HT1080 (cell line): ENCODE measurements at places on chromosomes 2 and 18. TPM values are rescaled to one million over a fixed set of nuclear protein-coding genes. Genes with fewer than 3 reads are reported as not detected.

DNA sequence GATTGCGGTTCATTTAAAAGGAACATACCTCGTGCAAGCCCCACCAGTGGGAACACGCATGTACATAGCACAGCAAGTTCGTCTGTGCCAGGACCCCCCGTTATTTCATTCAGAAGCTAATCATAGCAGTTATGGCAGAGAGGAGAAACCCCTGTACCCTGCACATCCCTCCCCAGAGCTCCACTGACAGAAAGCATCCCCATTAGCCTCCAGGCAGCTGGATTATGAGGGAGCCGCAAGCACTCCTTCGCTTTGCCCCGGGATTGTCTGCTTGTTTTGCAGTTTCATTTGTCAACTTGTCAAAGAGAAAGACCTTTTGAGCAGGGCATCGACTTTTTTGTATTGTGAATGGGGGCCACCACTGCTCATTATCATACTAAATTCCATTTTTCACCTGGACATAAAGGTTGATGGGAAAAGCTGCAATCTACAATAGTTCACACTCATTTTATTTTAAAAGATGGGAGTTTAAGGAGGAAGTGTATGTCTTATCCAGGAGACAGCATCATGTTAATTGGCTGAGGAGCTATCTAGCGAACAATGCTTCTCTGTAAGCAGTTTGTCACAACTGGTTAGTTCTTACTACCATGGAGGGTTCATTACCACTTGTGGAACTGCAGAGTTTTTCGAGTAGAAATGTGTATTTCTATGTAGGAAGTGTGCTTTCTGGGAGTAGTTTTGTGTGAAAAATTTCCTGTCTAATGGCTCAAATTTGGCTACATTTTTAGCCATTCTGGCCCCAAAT is 255.3 kb downstream of the THSD7B start:
- no peak for DNase-seq

- DNase-seq, result no peak
Measured at GRCh38 chr2:162521871-162522650, 178.1 kb downstream of the GCA start.

- no peak for DNase-seq
Measured at GRCh38 chr2:238305092-238305862, 15.0 kb upstream of the TRAF3IP1 start.

The ADAM23 gene
- total RNA-seq, result 3.2 and 3.6 TPM in 2 replicates

- DNase-seq, result peak; percentile 29
Measured at GRCh38 chr2:43714164-43714563, 37.9 kb upstream of the C1GALT1C1L start.

GRCh38 chr2:191557841-191558240 is 120.1 kb upstream of the NABP1 start:
- no peak for DNase-seq

GRCh38 chr2:146873646-146874259 is 971.1 kb upstream of the ACVR2A start:
- DNase-seq, result no peak

DNA sequence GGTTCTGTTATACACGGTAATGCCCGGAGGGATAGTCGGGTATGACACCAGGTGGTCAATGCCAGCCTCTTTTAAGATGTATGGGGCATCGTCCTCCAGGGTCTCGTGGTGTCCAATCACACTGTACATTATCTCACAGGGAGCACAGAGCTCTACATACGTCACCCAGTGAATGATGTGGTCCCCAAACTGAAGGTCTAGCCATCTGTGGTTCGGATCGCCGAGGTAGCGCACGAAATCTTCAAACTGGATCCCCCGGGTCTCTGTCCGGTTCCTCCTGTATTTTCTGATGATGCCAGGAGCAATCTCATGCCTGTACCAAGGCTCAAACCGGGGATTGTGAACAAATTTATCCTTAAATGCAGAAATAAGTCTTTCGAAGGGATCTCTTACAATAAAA is 24.1 kb downstream of the CHST10 start:
- no peak for DNase-seq

GRCh38 chr2:46615555-46615954 is 136.2 kb downstream of the TMEM247 start:
- DNase-seq, result no peak

- no peak for DNase-seq
Measured at GRCh38 chr2:212682937-212683336, 144.3 kb upstream of the ERBB4 start.

DNA sequence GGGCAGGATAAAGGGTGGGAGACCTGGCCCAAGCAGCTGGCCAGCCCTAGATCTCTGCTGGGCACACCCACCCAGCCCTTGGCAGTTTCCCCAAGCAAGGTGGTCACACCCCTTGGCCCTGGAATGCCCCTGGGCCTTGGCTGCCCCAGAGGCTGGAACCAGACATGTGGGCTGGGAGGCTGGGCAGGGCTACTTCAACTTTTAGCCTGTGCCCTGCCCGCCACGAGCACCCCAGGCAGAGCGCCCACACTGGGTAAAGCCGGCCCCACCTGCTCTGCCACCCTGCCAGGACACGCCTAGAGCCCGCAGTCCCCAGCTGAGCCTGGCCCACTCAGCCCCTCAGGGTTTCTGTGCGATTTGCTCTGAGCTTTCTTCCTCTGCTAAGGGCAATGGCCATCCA is 119.7 kb upstream of the SMAD2 start:
- DNase-seq, result no peak

GRCh38 chr2:196448407-196449079 is 191.0 kb upstream of the CCDC150 start:
- DNase-seq, result no peak

The ERLEC1 gene
- total RNA-seq, result 55.0 and 70.2 TPM in 2 replicates

DNA sequence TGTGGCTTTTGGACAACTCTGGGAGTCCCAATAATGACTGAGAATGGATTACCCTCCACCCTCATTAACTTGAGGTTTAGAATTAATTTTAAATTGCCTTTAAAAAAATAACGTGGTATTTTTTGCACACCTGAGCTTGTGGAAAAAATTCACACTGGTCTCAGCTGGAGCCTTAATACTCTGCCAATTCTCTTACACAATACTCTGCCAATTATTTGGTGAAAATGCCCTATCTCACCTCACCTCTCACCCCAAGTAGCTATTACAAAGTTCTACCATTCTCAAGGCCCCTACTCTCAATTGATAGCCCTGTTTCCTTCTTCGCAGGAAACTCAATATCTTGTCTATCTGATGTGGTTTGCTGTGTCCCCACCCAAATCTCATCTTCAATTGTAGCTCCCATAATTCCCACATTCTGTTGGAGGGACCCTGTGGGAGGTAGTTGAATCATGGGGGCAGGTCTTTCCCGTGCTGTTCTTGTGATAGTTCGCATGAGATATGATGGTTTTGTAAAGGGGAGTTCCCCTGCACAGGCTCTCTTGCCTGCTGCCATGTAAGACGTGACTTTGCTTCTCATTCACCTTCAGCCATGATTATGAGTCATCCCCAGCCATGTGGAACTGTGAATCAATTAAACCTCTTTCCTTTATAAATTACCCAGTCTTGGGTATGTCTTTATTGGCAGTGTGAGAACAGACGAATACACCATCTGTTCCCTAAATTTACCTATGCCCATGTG is 27.4 kb upstream of the C2orf69 start:
- DNase-seq, result peak; percentile 8

The FECH gene
- total RNA-seq, result 39.2 and 54.0 TPM in 2 replicates

- peak; percentile 99 for DNase-seq
Measured at GRCh38 chr2:37711308-37711731, 39.9 kb upstream of the CDC42EP3 start.

The NFU1 gene
- total RNA-seq, result 41.8 and 50.4 TPM in 2 replicates

DNA sequence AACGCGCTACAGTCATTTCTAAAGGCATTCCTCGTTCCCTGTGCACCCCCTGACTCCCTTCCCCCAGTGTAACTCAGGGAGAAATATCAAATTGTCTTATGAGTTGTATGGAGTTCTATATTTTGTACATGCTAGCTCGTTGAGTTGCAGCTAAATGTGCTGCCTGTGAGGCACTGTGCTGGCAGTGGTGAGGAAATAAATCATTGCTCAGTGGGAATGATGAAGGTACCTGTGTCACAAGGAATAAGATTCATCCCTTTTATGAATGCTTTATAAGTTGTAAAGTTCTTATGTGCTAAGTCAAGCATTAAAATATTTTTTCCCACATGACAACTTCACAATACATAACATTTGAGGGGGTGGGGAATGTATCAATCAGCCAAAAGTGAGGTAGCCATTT is 939.6 kb upstream of the CRIM1 start:
- no peak for DNase-seq

The NIFK gene
- total RNA-seq, result 104 and 135 TPM in 2 replicates

- DNase-seq, result no peak
Measured at GRCh38 chr2:203783496-203784203, 77.2 kb downstream of the CD28 start.

DNA sequence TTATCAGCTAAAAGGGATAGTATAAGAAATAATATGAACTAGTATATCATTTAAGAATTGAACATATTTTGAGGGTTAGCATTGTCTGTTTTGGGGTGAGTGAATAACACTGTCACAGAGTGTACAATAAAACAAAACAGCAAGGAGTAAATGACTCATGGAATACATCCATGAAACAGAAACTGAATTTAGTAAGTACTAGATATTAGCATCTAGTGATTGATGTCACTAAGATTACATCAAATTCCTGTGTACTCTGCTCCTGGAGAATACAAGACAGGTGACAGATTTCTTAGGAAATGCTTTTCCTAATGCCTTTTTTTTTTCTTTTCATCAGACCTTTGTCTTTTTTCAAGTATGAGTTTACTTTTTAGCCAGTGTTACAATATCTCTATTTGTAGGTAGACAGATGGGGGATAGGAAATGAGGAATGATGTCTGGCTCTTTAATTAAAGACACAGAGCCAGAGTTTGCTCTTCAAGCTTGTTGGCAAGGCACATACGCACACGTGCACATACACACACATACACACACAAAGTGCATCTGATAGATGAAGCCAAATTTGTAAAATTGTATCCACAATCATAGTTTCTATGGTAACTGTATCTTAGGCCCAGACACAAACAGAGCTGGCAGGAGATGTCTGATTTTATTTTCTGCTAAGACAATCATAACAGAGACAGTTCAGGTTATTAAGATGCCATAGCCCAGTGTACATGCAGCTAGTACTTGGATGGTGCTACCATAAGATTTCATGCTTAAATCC is 138.2 kb upstream of the NRP2 start:
- DNase-seq, result no peak

- DNase-seq, result no peak
Measured at GRCh38 chr2:45984896-45985473, 312.2 kb upstream of the EPAS1 start.

The SP9 gene
- not detected in 2 replicates for total RNA-seq

- no peak for DNase-seq
Measured at GRCh38 chr2:71643674-71644357, 190.5 kb downstream of the DYSF start.

The EN1 gene
- total RNA-seq, result not detected in 2 replicates

DNA sequence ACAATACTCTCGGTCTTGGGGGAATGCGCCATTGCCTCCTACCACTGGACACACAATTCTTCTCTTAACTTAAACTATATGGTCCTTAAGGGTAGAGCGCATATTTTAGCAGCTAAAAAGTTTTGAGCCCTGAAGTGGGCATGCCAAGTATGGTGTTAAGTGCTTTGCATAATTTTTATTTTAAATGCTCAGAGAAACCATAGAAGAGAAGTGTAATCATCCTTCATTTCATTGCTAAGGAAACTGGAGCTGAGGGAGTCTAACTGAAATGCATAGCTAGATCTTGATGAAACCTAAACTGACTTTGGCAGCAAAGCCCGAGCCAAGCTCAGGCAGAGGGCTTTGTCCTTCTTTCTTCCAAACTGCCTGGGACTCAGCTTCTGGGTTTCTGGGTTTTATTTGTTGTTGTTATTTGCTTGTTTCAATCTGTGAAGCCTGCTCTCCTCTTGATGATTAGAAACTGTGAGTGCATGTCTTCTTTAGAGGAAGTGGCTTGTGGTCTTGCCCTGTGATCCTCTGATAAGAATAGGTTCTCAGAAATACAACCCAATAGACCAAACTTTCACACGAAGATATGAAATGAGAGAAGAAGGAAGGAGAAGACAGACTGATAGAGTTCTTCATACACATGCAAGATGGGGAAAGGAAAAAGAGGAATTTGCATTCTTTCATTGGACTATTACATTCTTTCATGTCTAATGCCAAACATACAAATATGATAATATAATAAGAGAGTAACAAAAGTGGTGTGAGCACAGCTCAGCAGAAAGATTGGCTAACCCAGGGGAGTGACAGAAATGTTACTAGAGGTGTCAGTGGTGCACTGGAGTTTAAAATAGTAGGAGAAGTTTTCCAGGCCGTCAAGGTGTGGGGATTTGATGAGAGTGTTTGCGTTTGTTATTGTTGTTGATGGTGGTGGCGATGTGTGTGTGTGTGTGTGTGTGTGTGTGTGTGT is 7.5 kb upstream of the RNF144A start:
- peak; percentile 45 for DNase-seq

DNA sequence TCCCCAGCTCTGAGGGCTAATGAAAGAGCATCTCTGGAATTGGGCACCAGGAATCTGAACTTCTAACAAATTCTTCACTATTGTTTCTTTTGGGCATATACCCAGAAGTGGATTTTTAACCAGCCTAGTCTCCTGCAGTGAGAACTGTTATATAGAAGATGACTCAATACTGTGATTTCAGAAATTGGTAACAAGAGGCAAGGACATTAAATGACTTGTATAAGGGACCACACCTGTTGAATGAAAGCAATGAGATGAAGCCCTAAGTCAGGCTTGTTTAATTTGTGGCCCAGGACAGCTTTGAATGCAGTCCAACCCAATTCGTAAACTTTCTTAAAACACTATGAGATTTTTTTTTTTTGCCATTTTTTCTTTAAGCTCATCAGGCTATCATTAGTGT is 57.9 kb downstream of the EPC2 start:
- no peak for DNase-seq

The SCN9A gene
- 1.1 and 1.8 TPM in 2 replicates for total RNA-seq

DNA sequence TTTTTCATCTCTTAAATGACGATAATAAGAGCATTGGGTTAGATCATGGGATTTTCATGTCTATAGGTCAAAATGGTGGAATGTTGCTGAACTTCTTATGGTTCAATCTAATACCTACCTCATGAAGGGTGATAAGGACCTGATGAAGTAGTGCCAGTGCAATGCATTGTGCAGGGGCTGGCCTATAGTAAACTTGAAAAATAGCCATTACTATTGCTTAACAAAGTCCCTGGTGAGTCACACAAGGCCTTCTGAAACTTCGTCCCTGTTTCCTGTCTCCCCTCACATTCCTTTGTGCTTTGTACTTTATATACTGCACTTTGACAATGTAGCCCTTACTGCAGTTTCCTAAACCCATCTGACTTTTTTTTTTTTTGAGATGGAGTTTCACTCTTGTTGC is 515.9 kb downstream of the SLC4A3 start:
- DNase-seq, result peak; percentile 90

The TNFRSF11A gene
- 9.8 and 13.1 TPM in 2 replicates for total RNA-seq

DNA sequence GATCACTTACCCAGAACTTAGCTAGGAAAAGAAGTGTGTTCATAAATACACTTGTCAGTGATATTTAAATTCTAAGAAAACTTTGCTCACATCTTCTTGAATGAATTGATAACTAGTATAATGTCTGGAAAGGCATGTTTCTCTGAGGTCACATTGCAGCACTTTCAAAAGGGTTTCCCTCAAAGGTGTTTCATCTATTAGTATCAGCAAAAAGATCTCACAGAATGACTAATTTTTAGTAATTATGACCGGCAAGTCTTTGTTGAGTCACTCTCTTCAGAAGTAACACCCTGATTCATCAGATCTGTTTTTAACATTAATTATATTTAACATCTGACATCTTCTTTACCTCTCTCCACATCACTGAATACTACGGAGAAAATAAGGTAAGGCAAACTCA is 222.3 kb downstream of the IKZF2 start:
- DNase-seq, result no peak

GRCh38 chr2:26631401-26632170 is 9.6 kb downstream of the CIB4 start:
- DNase-seq, result no peak

- no peak for DNase-seq
Measured at GRCh38 chr2:222884805-222885424, 24.1 kb downstream of the ACSL3 start.
